Osteocyte (in vitro differentiated cells): ENCODE measurements at places on chromosomes 13 and 19. TPM values are rescaled to one million over a fixed set of nuclear protein-coding genes. Genes with fewer than 3 reads are reported as not detected.

GRCh38 chr19:44943801-44944249 is 1.8 kb downstream of the APOC4 start:
- H3K4me1 ChIP-seq: no peaks in the 10 kb centered on the region
- DNase-seq: no peak
- no peaks in the 10 kb centered on the region for H3K27me3 ChIP-seq
- no peaks in the 10 kb centered on the region for H3K36me3 ChIP-seq
- H3K27ac ChIP-seq: no peak overlapping the region

- no peak overlapping the region for H3K27ac ChIP-seq
- no peaks in the 10 kb centered on the region for H3K27me3 ChIP-seq
- H3K4me1 ChIP-seq: no peaks in the 10 kb centered on the region
Observed at GRCh38 chr13:65555962-65556361, 1674.2 kb downstream of the PCDH9 start.

DNA sequence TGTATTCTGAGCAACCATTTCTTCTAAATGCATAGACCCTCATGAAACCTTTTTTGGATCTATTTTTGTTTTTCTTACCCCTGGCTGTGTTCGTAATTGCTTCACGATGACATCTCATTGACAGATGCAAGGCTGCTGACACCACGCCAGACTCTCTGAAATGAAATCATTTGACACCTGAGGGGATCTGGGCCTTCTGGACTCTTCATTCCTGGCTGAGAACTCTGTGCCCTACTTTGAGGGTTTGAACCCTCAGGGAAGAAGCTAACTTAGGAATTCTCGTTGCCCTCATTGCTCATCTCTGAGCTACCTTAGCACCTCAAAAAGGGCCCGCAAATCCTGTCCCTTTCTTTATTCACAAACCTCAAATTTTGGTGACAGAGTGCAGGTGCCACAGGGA is 40.5 kb upstream of the NBEA start:
- H3K36me3 ChIP-seq: no peaks in the 10 kb centered on the region
- no peak for DNase-seq
- H3K4me3 ChIP-seq: no peak overlapping the region
- H3K27me3 ChIP-seq: peaks cover 22% of the 10 kb centered on the region

DNA sequence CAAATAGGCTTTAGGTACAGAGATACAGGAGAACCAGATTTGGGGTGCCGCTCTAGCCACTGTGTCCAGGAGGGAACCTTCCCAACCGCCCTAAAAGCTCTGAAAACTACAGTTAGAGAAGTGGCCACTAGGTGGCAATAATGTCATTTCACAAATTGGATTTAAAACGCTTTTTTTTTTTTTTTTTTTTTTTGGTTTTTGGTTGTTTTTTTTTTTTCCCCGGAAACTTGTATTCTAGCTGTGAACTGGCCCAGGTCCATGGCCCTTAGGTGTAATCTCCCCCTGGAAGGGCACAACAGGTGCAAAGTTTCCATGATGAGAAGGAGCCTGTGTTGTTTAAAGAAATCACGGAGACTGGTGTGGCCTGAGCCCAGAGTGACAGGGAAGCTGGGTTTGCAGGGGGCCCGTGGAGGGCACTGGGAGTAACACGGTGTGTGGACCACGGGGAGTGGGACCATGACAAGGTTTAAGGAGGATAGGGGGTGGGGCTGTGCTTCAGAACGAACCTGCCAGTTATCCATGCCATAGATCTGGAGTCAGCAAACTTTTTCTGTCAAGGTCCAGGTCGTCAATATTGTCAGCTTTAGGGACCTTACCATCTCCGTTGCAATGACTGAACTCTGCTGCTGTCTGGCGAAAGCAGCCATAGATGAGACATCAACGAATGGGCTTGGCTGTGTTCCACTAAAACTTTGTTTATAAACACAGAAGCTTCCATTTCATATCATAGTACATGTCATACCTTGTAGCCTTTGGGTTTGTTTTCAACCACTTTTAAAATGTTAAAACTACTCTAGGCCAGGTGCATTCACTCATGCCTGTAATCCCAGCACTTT is 10.1 kb downstream of the OR1I1 start:
- no peaks in the 10 kb centered on the region for H3K36me3 ChIP-seq
- H3K4me1 ChIP-seq: peaks cover 2% of the 10 kb centered on the region
- no peak overlapping the region for H3K27ac ChIP-seq

- DNase-seq: no peak
- no peak overlapping the region for H3K27ac ChIP-seq
- H3K4me1 ChIP-seq: peaks cover 4% of the 10 kb centered on the region
- H3K27me3 ChIP-seq: peaks cover under 1% of the 10 kb centered on the region
- peaks cover 15% of the 10 kb centered on the region for H3K36me3 ChIP-seq
Observed at GRCh38 chr19:991174-991931, 7.2 kb downstream of the WDR18 start.

- peaks cover 38% of the 10 kb centered on the region for H3K4me1 ChIP-seq
- H3K4me3 ChIP-seq: peak overlapping the region; percentile 79
- peak overlapping the region; percentile 95 for H3K27ac ChIP-seq
- no peaks in the 10 kb centered on the region for H3K27me3 ChIP-seq
- DNase-seq: no peak
Observed at GRCh38 chr19:1240925-1241324, 626 bp upstream of the ATP5F1D start.

SPACA4 gene
- total RNA-seq: not detected in 2 replicates

COX6B1 gene
- total RNA-seq: 317 and 370 TPM in 2 replicates

ZNF85 gene
- total RNA-seq: 4.8 and 6.2 TPM in 2 replicates

PSG7 gene
- total RNA-seq: not detected in 2 replicates
